Stimulated activated CD4-positive, alpha-beta T cell treated with anti-CD3 and anti-CD28 coated beads, Interleukin-15, amount 100 ng/mL, for 24 hours (primary cell): ENCODE measurements at places on chromosomes 5 and 9.

- no peak for DNase-seq
These were observed 221.6 kb downstream of the PARP8 start for GRCh38 chr5:50887889-50888633.

DNA sequence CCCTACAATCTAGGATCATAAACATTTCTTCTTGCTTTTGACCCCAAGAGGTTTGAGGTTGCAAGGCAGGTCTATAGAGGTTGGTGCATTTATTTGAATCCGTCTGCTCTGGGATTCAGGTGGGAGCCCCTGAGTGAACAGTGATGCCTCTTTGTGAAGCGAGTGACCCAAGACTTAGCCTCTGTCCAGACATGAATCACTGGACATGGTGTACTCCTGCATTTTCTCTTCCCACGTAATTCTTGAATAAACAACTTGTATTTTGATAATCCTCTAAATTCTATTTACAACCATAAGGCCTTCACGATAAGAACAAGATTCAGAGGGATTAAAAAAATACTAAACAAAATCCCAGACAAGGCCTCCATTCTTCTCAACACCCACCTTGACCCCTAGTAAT is 67.5 kb upstream of the PLPP6 start:
- no peak for DNase-seq

GRCh38 chr9:98172604-98173003 is 19.8 kb downstream of the CORO2A start:
- DNase-seq, result no peak

- no peak for DNase-seq
These were observed 150.2 kb upstream of the TRPM3 start for GRCh38 chr9:71271602-71272001.

DNA sequence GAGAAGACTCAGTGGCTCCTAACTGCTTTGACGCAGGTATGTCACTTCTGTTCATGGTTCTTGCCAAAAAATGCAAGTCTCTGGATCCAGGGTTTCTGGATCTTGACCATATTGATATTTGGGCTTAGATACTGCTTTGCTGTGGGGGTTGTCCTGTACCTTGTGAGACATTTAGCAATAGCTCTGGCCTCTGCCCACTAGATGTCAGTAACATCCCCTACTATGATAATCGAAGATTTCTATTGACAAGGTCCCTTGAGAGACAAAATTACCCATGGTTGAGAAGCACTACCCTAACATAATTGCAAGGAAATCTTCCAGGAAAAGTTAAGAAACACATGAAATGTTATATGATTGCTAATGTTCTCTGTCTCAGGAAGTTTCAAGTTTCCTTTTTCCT is 285.4 kb downstream of the TMEM232 start:
- peak; percentile 2 for DNase-seq

GRCh38 chr5:133321833-133322420 is 270.1 kb downstream of the HSPA4 start:
- peak; percentile 58 for DNase-seq

DNA sequence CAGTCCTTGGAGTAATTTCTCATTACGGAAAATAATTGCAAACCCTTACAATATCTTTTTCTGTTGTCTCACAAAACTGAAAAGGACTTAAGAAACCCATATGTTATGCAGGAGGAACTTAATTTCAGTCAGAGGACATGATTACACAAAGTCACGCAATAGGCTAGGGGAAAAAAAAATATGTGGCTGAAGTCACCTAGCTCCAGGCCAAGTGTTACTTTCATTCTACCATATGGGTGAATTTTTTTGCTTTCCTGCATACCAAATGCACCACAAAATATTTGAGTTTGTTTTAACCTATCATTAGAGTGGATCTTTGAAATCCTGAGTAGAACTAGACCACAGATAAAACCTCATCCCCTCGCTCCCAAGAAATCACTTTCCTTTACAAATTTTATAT is 523.5 kb downstream of the CAAP1 start:
- no peak for DNase-seq

GRCh38 chr9:121748074-121748473 is 96.6 kb downstream of the DAB2IP start:
- no peak for DNase-seq

GRCh38 chr5:172492097-172492840 is 37.9 kb upstream of the SH3PXD2B start:
- DNase-seq, result no peak

GRCh38 chr9:68545033-68545705 is 4.5 kb upstream of the TMEM252 start:
- DNase-seq, result no peak

DNA sequence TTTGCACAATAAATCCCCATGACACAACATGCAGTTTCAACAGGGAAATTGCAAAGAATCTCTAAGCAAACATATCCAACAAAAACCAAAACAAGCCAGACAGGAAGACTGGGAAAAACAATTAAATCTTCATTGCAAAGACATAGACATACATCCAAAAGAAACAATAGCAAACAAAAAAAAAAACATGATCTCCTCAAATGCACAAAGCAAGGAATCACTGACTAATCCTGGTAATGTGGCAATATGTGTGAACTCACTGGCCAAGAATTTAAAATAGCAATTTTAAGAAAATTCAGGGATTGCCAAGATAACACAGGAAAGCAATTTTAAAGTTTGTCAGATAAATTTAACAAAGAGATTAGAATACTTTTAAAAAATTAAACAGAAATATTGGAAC is 520.1 kb upstream of the SMC2 start:
- DNase-seq, result no peak

- DNase-seq, result peak; percentile 60
These were observed 4.6 kb upstream of the SLC25A48 start for GRCh38 chr5:135829681-135830383.

GRCh38 chr5:147481874-147482705 is 27.8 kb downstream of the DPYSL3 start:
- DNase-seq, result no peak

DNA sequence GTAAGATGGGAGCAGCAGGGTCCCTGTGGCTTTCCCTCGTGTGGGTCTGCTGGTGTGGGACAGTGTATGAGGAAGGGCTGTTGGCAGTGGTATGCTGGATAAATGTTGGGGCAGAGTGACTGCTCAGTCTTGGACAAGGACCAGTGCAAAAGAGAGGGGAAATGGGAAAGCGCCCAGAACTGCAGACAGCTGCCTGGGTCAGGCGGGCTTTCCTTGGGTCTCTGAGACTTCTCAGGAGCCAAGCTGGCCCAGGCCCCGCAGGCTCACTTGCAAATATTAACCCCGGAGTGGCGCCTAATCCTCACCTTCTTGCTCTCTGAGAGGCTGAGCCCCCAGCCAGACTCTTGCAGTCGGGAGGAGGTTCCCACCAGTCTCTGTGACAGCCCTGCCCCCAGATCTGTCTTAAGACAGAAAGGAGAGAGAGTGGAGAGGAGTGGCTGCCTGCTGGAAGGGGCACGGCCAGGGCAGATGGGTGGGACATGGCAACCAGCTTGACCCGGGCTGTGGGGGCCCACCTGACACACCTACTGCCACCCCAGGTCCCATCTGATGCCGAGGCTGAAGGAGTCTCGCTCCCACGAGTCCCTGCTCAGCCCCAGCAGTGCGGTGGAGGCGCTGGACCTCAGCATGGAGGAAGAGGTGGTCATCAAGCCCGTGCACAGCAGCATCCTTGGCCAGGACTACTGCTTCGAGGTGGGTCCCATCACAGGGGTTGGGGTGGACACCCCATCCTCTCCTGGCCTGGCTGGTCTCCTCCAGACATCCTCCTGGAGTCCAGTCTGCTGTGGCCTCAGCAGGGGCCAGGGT is 105.2 kb downstream of the DAB2IP start:
- no peak for DNase-seq

DNA sequence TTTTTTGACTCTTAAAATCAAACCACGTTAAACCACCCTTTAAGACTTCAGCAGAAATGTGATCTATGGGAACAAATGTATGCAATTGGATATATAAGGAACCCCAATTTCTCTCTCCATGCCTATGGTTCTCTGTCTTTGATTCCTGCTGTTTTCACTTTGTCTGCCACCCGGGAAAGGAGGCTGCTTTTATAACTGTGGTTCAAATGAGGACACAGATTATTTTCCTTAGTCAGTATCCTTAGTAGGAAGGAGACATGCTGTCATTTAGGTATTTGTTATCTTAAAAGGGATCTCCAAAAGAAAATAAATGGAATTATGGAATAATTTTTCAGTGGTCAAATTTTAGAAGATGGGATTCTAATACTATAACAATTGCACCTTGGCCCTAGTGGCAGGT is 176.1 kb upstream of the NREP start:
- DNase-seq, result no peak

DNA sequence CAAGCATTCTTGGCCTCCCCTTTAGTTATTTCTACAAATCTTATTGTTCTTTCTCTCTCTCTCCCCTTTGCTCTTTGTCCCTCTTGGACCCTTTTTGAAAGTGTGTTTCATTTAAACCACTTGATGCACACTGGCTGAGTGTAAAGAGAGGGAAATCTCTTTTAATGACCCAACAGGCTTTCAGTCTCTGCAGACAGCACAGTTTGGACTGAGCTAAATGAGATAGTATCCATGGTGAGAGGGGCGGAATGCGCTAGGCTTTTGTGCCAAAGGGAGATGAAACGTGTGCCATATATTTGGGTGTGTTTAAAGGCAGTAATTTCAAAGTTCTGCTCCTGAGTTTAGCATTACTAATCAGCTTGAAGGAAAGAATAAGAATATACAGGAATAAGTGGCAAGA is 184.9 kb downstream of the PCSK1 start:
- no peak for DNase-seq

GRCh38 chr5:69007726-69008368 is 86.0 kb upstream of the SLC30A5 start:
- DNase-seq, result peak; percentile 79

DNA sequence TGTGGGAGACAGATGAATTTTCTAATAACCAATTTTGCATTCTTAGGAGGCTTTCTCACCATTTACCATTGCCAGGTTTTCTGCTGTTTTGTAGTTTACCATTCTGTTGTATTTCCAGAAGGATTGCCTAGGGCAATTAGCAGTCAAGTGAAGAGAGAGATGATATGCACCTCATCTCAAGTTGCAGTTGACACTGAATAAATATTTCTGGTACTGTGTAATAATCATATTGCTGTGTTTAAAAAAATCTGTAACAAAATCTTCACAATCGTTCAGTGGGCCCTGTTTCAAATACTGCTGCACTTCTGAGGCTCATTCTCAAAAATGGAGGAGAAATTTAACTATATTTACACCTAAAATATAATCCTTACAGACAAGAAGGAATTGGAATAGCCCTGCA is 706.1 kb upstream of the PTPRD start:
- DNase-seq, result no peak

DNA sequence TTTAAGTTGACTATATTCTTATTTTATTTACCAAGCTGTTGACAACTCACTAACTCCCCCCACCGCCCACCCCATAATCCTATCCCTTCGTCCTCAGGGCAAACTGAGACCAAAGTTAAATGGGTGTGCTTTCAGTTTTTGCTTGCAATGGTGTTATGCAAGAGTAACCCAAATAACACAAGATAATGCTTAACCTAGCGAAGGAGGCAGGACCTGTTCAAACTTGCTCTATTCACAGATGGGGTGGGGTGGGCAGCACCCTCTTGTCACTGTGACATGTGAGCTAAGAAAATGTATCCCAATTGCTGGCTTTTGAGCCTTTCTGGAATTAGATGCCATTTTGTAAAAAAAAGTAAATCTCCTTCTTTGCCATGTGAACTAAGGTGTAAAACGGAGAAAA is 40.4 kb downstream of the GLIS3 start:
- no peak for DNase-seq

DNA sequence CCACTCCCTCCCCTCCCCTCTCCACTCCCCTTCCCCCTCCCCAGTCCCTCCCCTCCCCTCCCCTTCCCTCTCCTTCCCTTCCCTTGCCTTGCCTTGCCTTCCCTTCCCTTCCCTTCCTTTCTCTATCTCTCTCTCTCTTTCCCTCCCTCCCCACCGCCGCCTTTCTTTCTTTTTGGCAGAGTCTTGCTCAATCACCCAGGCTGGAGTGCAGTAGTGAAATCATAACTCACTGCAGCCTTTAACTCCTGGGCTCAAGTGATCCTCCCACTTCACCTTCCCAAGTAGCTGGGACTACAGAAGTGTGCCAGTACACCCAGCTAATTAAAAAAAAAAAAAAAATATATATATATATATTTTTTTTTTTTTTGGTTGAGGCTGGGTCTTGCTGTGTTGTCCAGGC is 45.5 kb downstream of the IL31RA start:
- DNase-seq, result no peak

GRCh38 chr9:130698514-130698913 is 4.9 kb downstream of the EXOSC2 start:
- DNase-seq, result no peak

GRCh38 chr5:163094492-163095180 is 342.8 kb upstream of the CCNG1 start:
- DNase-seq, result no peak

DNA sequence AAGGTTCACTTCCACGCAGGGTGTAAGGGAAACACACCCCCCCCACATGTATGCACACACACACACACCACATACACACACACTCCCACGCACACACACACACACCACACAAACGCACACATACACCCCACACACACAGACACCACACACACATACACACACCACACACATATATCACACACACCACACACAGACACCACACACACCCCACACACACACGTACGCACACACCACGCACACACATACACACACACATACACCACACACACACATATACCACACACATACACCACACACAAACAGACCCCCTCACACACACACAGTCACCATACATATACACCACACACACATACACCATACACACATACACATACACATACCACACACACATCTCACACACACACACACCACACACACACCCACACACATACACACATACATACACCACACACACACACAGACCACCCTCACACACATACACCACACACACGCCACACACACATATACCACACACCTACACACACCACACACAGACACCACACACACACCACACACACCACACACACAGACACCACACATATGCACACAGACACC is 44.3 kb upstream of the NEURL1B start:
- no peak for DNase-seq

DNA sequence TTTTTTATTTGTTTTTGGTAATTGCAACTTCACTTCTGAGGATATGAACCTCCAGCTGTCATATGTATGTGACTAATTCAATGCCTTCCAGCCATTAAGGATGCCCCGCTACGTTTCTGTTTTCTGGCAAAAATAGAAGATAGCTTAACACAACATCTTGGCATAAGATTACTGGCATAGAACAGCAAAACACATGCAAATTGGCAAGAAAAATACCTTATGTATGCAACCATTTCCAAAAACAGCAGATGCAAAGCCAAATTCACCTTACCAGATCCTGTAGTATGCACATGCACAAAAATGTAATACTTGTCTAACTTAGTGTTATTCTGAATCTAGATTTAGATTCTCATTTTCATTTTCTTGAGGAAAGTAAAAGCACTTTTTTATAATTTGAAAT is 461.1 kb upstream of the CYLC2 start:
- no peak for DNase-seq

GRCh38 chr5:131224387-131225201 is 39.3 kb upstream of the CDC42SE2 start:
- DNase-seq, result no peak

- DNase-seq, result peak; percentile 47
These were observed 52.8 kb downstream of the WHRN start for GRCh38 chr9:114452219-114453165.
